Fibroblast of skin of left quadriceps (primary cell): ENCODE measurements at places on chromosomes 11 and 22.

- DNase-seq = peak; percentile 71
These were observed 775 bp downstream of the LPXN start for GRCh38 chr11:58574881-58575280.

DNA sequence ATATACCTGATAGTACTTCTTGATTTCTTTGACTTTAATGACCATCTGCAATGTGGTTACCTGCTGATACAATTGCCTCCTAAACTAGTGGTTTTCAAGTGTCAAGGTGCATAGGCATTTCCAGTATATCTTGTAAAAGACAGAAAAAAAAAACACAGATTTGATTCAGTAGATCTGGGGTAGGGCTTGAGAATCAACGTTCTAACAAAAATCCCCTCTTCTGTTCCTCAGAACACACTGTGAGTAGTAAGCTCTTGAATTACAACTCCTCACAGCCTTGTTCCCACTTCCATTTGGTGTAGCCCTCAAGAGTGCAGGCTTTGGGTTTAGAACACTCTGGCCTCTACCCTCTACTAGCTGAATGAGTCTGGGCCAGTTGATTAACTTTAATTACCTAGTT is 78.0 kb upstream of the CTSC start:
- no peak for DNase-seq

GRCh38 chr11:118295815-118296454 is 8.6 kb upstream of the CD3E start:
- no peak for DNase-seq

GRCh38 chr11:50275133-50275532 is 242.5 kb downstream of the OR4C45 start:
- DNase-seq = no peak

- no peak for DNase-seq
These were observed 181.0 kb downstream of the MN1 start for GRCh38 chr22:27620367-27621154.

DNA sequence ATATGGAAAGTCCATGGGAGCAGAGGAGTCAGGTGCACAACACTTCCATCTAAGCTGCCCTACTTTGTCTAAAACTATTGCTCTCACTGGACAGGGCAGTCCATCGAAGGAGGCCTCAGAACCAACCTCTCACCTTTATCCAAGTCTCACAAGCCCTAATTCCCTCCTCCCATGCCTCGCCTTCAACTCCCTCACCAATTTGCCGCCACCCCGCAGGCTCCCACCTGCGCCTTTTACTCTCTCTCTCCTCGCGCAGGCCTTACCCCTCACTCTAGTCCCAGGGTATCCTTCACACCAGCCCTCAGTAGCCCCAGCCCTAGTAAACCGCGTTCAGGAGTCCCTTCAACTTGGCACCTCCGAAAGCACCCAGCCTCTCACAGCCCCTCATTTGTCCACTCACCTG is 451 bp downstream of the FHIP1B start:
- DNase-seq = no peak

DNA sequence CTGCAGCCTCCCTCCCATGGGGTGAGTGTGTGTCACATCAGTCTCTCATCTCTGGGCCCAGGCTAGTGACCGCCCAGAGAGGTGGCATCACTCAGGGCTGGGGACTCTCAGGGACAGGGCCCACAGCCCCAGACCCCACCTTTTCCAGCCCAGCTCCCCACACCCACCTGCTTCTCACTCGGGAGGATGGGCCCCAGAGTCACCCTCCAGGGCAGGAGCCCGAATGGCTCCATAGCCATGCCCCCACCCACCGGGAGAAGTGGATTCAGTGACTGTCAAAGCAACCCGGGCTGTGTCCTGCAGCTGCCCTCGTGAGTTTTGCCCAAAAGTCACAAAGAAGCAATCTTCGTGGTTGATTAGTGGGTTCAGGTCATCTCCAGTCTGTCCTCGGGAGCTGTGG is 26.0 kb downstream of the PARVG start:
- no peak for DNase-seq

- no peak for DNase-seq
These were observed 1.7 kb upstream of the IGSF22 start for GRCh38 chr11:18727479-18728236.

- DNase-seq = no peak
These were observed 30.4 kb downstream of the PACS1 start for GRCh38 chr11:66100272-66101065.

- no peak for DNase-seq
These were observed 184.6 kb upstream of the SYT13 start for GRCh38 chr11:45470794-45471167.

GRCh38 chr11:76371170-76371569 is 9.8 kb downstream of the THAP12 start:
- DNase-seq = peak; percentile 40

- no peak for DNase-seq
These were observed 260.6 kb downstream of the CNTN5 start for GRCh38 chr11:99281331-99281730.

DNA sequence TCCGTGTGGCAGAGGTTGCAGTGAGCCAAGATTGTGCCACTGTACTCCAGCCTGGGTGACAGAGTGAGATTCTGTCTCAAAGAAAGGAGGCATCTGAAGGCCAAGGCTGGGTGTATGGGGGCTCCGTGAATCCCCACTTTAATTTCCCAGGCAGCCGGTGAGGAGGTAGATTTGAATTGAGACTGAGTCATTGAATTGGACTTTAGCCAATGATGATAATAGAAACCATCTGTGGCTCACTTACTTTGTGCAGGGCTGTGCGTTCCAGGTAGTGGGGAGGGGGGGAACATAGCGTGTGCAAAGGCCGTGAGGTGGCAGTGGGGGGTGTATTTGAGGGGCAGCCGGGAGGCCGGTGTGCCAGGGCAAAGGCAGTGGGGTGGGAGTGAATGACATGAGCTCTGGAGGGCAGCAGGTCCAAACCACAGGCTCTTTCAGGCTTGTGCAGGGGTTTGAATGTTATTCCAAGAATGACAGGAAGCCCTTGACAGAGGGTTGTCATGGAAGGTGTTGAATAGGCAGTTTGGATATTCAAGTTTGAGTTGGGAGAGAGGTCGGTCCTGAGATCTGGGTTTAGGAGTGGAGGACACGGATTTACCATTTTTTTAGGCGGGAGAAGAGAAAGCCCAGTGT is 6.1 kb downstream of the ARHGAP8 start:
- DNase-seq = peak; percentile 28

DNA sequence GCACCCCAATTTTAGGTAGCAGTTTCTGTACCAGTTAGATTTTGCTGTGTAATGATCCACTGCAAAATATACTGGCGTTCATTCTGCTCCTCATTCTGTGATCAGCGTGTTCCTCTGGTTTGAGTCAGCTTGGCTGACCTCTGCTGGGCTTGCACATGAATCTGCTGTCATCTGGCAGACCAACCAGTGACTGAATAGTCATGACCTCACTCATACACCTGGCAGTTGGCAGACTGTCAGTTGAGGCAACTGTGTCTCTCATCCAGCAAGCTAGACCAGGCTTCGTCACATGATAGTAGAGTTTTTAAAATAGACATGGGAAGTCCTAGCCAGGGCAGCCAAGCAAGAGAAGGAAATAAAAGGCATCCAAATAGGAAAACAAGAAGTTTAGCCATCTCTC is 316.3 kb upstream of the LARGE1 start:
- DNase-seq = no peak

DNA sequence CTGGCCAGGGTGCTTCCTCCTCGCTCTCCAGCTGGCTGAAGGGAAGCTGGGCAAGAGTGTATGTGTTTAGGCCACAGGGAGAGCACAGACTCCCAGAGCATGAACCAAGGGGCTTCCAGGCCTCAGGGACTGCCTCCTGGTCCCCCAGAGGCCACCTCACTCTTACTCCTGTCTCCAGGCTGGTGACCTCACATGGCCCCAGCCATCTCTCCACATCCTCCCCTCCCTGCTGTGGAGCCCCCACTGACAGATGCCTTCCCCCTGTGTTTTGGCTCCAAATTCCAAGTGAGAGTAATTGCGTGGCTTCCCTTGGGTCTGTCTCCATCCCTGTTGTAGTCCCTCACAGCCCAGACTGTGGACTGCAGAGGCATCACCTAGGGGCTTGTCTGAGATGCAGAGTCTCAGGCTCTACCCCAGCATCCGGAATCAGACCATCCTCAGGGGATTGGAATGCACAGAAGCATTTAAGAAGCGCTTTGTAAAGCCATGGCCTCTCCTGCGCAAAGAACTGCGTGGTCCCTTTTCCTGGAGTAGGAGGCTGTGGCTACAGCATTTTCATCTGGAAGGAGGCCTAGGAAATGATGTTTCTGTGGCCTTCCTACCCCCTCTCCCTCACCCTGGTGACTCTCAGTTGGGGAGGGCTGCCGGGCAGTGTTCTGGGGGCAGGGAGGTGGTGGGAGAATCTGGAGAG is 91.1 kb downstream of the ATXN10 start:
- DNase-seq = no peak
